ENCODE measurements at places on chromosomes 3 and 15.

DNA sequence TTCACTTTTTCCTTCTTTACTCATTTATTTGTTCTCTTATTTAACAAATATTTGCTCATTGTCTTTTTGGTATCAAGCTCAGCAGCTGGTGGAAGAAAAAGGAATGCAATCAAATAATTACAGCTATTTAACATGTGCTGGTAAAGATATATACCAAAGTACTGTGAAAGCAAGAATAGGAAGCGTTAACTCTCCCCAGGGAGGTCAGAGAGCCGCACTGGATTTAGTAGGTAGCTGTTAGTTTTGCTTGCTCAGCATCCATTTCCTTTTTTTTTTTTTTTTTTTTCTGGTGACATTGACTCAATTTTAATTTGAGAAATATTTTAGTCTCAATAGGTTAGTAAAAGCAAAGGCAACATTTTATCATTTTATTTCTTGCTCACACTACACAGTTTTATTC, 308.5 kb upstream of the MDFIC2 start:
- DNase-seq = no peak

GRCh38 chr3:190009614-190010013, 111.1 kb downstream of the P3H2 start:
- no peak for DNase-seq

- no peak for DNase-seq
Measured at GRCh38 chr3:193869221-193870201, 266.4 kb upstream of the HES1 start.

DNA sequence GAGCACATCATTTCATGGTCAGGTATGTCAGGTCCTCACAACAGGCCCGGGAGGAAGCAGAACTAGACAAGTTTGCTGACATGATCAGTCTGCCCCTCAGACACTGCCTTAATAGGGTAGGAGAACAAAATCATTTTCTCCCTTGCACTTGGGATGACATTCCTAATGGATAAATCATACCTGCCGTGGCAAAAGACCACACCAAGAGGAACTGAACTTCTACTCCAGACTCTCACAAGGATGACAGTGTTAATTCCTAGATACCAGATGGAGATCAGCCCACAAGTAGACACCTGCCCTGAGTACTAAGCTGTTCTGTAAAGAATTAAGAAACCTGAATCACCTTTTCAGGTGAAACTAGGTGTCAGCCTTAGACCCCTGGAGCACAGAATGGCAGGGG, 19.5 kb downstream of the SIAH2 start:
- no peak for DNase-seq

GRCh38 chr3:149790268-149790667, 2.1 kb downstream of the ANKUB1 start:
- no peak for DNase-seq

DNA sequence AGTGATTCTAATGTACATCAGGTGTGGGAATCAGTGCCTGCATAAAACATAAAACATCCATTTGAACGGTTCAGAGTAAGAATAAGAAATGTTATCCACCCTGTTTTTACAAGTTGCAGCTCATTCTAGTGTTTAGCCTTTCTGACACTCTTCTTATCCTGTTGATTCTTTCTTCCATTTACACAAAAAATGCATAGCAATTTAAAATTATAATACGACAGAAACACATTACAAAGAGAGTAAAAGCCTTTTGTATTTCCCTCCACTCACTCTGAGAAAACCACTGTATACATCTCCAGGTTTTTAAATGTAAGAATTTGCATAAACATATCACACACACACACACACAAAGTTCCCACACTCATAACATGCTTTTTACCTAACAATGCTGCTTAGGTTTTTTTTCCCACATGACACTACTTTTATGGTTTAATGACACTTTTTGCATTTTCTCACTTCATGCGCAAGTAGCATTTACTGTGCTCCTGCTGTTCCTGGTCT, 199.8 kb downstream of the CNTN6 start:
- DNase-seq = no peak

DNA sequence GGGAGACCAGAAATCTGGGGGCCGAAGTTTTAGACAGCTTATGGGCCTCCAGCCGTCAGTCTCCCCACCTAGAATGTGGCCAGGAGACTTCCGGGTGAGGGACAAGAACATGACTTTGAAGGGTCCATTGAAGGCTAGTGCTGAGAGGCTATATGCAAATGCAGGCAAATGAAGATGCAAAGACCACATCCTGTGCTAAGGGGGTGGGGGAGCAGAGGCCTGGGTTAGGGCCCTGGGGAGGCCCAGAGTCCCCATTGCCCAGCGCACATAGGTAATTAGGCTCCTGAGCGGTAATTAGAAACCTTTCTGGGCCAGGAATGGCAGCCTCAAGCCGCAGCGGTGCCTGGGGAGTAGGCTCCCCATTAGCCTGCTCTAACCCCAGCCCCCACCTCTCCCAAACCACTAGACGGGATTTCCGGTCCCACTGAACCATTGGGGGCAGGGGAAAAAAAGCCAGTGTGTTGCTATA, 6.8 kb downstream of the CSK start:
- DNase-seq = no peak

GRCh38 chr3:73745526-73746191, 120.9 kb upstream of the PDZRN3 start:
- DNase-seq = no peak

DNA sequence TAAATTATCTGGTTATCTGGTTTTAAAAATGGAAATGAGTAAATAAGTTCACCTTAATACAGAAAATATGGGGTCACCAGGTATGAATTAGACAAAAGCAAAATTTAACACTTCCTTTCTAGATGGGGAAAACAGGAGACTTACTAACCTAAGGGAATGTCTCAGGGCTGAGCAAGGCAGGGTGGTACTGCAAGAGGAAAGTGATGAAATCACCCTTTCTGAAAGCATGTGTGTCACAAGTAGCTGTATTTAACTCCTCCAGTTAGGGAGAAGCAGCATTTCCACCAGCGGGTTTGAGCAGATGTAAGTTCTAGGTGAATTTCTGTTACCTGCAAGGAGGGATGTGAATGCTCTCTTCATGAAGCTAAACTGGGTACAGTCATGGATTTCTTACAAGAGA, 629.1 kb downstream of the MECOM start:
- DNase-seq = no peak

GRCh38 chr3:107581230-107581629, 58.5 kb downstream of the BBX start:
- DNase-seq = no peak

DNA sequence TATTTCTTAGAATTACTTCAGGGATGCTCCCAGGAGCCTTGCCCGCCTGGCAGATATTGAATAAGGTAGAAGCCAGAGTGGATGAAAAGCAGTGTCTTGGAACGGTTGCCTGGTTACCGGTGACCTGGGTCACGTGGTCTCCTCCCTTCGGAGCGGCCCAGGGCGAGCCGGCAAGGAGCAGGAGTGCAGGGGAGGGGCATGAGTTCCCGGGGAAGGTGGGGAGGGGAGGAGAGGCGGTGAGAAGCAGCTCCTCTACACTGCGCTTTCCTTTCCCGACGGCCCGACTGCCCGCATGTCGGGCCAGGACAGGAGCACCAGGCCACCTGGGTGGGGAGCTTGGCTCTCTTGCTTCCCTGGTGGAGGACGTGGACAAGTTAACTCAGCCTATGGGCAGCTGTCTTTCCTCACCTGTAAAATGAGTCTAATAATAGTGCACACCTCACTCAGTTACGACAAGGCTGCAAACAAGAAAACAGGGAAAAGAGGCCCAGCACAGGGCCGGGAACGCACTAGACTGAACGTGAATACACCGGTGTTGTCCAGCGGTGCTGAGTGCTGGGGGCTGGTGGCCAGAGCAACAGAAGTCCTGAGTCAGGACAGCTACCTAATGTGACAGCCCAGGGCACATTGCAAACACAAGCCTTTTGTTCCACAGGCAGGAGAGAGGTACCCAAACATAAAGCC, 198.3 kb downstream of the ADAMTS9 start:
- DNase-seq = no peak

GRCh38 chr15:85621094-85621493, 173.6 kb downstream of the KLHL25 start:
- DNase-seq = no peak

DNA sequence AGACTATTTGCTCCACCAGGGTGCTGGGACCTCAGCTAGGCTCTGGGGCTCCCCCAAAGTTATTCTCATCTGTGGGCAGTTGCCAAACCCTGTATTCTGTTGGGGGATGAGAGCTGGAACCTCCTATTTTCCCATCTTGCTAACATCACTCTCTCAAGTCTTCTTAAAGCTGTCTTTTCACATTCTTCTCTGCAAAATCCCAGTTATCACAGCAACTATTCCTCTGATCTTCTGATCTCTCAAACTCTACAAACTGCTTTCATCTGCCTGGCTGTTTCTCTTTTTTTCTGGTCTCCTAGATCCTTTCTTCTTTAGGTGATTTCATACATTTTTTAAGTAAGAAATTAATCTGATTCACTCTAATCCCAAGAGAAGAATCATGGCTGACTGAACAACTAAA, 10.7 kb upstream of the ADAMTSL3 start:
- no peak for DNase-seq

DNA sequence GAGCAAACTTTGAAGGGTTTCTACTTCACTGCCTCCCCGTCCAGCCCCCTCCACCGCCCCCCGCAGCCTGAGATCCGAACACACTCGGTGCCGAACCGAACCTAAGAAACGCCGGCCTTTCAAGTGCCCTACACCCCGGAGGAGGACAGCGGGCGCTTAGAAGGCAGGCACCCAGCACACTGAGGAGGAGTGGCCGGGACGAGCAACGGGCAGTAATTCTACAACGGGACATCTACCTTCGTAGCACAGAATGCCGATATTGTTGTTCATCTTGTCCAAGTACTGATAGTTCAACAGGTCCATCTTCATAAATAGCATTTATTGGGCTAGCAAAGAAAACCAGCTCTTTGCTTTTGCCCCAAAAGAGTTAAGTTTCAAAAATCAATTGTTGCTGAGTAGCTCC, 513 bp downstream of the VGLL4 start:
- DNase-seq = no peak

GRCh38 chr3:196517919-196518318, 2.8 kb upstream of the SMCO1 start:
- no peak for DNase-seq

- DNase-seq = no peak
Measured at GRCh38 chr15:73596174-73596573, 37.0 kb downstream of the NPTN start.

- DNase-seq = no peak
Measured at GRCh38 chr15:60735559-60736047, 256.7 kb upstream of the ICE2 start.

DNA sequence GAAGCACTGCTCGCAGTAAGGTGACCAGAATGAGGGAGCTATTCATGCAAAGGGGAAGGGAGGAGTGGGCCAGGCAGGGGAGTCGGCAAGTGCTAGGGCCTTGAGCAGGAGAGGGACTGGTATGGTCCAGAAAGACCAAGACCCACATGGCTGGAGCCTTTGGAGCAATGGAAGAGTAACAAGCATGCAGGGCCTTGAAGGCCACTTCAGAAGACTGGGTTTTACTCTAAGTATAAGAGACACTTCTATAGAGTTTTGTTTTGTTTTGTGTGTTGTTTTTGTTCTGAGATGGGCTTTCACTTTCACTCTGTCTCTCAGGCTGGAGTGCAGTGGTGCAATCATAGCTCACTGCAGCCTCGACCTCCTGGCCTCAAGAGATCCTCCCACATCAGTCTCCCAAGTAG, 42.0 kb downstream of the BFSP2 start:
- DNase-seq = no peak

GRCh38 chr15:25950014-25950413, 86.9 kb upstream of the ATP10A start:
- no peak for DNase-seq

DNA sequence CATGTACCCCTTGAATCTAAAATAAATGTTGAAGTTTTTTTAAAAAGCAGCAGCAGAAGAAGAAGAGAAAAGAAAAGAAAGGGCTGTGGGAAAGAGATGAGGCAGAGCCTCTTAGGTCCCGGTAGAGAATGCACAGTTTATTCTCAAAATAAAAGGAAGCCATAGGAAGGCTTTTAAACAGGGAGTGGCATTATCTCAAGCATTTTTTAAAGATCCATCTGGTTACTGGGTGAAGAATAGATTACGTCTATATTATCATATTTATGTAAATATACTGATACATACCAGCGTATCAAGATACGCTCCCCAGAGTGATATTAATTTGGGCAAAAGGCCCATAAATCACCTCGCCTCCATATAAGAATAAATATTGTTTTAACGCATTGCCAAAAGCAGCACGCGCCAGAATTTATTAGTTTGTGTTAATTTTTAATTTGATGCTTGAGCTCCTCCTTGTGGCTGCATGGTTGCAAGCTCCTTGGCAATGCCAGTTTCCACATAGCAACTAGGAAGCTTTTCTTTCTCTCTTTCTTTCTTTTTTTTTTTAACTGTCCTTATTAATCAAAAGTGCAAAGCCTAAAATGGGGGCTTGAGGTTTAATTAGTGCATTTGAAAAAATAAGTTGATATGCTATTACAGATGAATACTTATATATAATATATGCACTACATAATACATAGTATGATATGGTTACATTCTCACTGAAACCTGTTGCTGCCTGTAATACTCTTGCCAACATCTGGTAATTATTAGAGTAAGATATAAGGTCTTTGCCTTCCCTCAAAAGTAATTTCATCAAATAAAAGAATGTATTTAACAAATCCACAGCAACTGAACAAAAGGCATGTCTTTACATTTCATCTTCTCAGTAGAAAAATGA, 242.8 kb upstream of the UBE2E2 start:
- DNase-seq = no peak

DNA sequence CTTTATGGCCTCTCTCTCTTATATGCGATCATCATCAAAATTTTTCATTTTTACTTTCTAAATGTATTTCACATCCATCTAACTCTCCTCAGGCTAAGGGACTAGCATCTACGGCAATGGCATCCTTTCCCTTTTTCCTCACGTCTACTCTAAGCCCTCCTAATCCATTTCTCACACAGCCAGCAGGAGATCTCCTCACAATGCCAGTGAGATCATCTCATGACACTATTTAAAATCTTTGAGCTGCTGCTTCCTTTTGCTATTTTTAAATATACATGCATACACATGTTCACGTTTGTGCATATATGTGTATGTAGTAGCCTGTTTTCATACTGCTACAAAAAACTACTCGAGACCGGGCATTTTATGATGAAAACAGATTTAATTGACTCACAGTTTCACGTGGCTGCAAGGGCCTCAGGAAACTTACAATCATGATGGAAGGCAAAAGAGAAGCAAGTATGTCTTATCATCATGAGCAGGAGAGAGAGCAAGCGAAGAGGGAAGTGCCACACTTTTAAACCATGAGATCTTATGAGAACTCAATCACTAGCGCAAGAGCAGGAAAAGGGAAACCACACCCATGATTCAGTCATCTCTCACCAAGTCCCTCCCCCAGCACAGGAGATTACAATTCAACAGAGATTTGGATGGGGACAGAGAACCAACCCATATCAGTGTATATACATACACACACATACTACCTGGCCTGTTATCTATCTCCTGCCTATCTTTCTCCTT, 599.2 kb upstream of the ROBO1 start:
- no peak for DNase-seq

GRCh38 chr3:190557296-190557695, 43.4 kb downstream of the IL1RAP start:
- no peak for DNase-seq
